Right ventricle myocardium superior (tissue), 1 donor: ENCODE measurements at places on chromosomes 13 and 19.
A peak's percentile ranks its signal among the peaks of the same experiment; 100 is the strongest.

DNA sequence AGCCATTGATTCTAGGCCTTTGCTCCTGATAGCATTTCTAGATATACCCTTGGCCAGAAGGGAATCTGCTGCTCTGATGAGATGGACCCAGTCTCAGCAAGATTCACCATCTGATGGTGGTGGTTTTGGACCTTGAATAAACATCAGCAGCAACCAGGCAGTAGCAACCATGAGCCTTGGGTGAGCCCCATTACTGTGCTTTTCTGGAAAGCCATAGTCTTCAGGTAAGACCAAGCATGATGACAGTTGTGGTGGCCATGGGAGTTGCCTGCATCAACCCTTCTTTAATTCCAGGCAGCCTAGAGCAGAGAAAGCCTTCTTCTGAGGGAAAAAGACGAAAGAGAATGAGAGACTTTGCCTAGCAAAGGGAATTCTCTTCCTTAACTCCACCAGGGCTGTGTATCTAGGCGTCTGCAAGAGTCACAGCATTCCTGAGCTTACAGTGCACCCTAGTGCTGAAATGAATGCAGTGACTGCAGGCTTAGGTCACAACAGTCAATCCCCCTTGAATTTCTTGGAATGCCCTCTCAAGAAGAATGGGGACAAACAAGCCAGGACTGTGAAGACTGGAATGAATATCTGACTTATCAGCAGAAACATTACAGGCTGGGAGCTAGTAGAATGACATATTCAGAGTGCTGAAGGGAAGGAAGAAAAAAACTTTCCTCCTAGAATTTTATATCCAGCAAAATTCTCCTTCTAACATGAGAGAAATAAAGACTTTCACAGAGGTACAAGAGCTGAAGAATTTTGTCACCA is 942.4 kb upstream of the PCDH20 start:
- DNase-seq = no peak

DNA sequence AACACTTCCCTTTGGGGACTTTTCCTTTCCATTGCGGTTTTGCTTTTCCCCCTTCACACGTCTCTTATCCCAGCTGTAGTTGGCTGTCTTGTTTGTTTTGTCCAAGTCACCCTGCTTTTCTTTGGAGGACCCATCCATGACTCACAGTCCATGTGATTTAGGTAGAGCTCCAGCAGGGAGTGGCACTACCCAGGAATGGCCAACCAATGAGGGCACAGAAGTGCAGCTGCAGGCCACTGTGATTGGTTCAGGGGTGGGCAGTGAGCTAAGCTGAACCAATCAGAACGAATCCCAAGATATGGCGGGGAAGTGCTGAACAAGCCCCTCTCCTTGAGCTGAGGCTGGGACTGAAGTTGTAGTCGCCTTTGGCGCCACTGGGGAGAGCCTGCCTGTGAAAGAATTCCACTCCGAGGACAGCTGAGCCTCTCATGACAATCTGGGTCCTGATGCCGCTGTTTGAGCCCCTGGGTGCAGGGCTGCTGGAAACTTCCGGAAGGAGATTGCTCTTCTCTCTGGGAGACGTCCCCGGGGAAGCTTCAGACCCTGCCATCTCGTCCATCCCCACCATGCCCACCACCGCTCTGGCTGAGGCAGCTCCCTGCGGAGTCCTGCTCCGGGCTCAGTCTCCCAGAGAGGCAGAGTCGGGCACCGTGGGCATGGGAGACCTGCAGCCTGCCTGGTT is 62.9 kb upstream of the URI1 start:
- DNase-seq = no peak

DNA sequence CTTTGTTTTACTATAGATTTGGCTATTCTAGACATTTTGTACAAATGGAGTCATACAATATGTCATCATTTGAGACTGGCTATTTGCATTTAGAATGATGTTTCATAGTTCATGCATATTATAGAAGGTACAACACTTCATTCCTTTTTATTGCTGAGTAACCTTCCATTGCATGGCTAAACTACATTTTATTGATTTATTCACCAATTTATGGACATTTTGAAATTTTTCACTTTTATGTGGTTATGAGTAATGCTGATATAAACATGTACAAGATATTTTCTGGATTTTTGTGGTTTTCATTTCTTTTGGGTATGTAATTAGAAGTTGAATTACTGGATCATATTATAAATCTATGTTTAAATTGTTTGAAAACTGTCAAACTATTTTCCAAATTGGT is 710.3 kb upstream of the SLITRK5 start:
- DNase-seq = no peak

DNA sequence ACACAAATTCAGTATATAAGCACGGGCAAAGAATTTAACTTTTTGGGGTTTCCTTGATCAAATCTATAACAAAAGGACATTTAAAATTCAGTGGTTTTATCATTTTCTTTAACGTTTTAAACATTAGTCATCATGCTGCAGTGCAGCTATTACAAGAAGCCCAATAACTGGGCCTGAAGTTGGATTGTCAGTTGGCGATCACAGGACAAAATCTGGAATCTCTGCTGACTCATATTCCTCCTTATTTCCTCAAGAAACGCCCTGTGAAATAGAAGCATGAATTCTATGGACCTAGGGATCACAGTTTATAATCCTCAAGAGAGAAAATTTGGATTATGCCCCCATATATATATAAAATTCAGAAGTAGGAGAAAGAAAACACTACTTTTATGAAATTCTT is 971.6 kb upstream of the MIR17HG start:
- DNase-seq = no peak

DNA sequence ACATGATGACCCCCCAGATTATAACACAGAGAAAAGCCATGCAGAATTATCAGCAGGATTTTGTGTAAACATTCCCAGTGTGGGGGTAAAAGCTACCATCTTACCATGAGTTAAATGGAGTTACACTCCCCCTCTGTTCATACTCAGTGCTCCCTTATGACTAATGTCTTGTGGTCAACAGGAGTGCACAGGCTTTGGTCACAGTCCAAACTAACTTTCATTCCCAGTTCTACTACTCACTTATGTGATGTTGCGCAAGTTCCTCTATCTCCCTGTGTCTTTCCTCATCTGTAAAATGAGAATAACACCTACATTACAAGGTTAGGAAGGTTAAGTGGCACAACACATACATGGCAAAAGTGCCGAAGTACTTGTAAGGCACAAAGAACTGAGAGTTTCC is 277.9 kb downstream of the RBM26 start:
- DNase-seq = no peak

- DNase-seq = no peak
Observed at GRCh38 chr13:84431646-84432045, 549.4 kb upstream of the SLITRK1 start.

GRCh38 chr19:11479090-11479897 is 1.6 kb downstream of the ELAVL3 start:
- DNase-seq = no peak

DNA sequence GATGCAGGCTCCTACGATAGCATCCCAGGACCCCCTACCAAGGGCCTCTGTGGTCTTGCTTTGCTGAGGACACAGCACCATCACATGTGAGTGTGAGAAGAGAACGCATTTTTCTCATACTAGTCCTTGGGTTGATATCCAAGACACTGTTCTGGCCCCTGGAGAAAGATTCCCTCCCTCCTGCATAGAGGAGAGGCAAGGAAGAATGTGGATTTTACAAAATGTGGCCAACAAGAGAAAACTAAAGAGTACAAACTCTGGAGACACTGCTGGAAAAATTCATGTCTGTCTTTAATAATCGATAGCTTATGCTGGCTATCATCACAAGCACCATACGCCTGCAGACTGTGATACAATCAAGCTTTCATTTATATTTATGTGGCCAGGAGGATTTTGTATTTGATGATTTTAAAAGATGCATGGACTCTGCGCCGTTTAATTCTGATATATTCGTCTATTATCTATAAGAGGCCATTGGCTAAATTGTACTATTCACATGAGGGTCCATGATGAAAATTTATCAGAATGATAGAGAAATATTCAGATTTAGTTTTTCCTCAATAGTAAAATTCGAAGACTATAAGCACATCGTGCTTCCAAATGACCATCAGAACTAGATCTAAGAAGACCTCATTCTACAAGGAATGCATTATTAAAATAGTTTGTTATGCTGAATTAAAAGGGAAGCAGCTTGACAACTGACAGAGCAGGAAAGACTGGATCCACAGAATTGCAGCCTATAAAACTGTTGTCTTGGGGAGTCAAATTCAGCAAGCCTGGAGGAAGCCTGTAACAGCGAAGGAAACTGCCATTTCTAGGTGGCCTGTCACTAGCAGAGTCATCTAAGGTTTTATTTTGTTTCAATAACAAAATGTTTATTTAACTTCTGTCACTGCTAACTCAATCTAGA is 578.7 kb downstream of the DIAPH3 start:
- no peak for DNase-seq

- no peak for DNase-seq
Observed at GRCh38 chr13:80050252-80050651, 290.7 kb downstream of the SPRY2 start.

DNA sequence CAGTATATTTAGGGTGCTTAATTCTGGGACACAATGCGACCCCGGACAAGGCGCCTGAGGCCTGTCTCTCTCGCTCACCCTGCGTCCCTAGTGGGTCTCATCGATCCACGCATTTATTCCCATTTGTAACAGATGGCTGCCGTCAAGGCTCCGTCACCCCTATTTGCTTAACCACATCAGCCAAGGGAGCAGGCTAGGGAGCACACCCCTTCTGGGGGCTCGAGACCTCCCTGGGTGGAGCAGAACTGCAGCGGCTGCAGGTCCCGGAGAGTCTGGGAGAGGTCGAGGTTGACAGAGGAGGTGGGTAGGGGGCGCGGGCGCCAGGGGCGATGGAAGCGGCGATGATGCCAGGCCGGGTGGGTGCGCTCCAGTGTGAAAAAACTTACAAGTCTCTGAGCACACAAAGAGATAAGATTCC is 507 bp downstream of the ALG5 start:
- peak; percentile 53 for DNase-seq

- no peak for DNase-seq
Observed at GRCh38 chr19:16456652-16457194, 15.0 kb downstream of the EPS15L1 start.

DNA sequence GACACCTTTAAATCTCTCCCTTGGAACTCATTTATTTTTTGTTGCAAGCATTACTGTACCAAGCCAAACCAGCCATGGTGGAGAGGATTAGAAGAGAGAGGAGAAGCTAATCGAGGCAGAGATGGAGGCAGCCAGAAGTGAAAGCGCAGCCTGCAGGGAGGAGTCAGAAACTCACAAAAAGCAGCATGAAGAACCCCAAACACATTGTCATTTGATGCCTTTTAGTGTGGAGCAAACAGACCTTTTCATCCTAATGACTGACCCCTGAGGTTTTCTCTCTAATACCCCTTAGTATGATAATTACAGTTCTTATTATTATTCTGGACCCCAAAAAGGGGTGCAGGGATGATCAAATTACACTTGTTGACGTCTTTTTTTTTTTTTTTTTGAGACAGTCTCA is 62.5 kb downstream of the TNFRSF19 start:
- no peak for DNase-seq

DNA sequence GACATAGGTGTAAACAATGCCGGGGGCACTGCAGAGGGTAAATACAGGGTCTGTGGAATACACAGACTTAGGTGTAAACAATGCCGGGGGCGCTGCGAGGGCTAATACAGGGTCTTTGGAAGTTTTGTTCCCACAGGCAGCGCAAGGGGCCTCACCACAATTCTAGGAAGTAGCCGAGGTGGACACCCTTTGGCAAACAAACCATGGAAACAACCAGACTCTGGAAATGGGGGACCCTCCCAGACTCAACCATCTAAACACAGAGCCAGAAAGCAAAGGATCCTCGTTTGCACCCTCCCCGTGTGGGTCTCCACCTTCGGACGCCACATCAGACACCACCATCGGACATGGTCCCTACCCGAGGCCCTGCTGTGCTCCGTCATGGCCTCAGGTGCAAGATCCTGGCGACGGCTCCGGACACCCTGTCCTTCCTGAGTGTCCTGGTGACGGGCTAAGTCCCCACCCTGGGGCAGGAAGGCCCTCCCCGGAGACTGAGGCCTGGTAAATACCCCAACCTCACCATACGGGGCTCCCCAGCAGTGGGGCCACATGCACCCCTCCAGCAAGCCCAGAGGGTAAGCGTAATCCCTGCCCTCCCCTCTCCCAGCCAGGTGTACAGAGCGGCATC is 16.7 kb upstream of the PLPP2 start:
- DNase-seq = no peak

GRCh38 chr13:48603375-48603774 is 50.4 kb upstream of the CYSLTR2 start:
- no peak for DNase-seq

GRCh38 chr13:110503979-110504499 is 57.5 kb downstream of the RAB20 start:
- DNase-seq = no peak

GRCh38 chr19:7610491-7611240 is 15.0 kb downstream of the CAMSAP3 start:
- DNase-seq = no peak

DNA sequence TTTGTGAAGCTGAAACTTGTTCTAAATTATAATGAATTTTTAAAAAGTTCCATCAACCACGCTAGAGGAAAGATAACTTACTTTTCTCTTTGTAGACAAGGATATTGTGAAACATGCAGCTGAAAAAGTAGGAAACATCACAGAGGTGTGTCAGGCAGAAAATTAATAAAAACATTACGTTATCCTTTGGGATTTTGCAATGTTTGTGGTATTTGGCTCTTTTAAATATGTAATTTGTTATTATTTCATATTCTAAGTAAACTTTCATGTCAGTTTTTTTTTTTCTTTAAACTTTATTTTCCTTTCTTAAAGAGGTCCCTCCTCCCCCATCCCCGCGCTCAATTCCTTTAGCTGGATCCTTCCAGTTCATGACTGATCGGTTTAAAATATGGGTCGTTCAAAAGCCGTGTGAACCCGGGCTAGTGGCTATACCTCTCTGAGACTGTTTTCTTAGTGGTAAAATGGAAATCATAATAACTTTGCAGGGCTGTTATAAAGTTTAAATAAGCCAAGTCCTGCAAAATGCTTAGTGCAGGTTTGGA is 740 bp upstream of the CCDC61 start:
- no peak for DNase-seq

DNA sequence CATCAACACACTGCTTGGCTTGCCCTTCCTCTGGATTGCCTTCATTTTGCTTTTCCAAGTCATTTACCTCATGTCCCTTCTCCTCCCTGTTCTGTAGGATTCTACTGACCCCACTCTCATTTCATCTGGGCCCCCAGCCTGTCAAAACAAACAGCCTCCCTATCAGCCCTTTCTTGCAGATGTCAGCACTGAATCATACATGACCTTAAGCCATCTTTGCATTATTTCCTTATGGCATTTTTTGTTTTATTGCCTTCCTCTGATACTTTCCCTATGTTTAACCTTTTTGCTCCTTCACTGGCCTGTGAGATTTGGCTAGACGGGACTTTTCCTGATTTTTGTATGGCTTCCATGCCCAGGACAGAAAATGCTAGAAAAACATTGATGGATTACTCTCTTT is 8.7 kb downstream of the LRCH1 start:
- DNase-seq = no peak
